ENCODE measurements at places on chromosomes 3 and 15.

DNA sequence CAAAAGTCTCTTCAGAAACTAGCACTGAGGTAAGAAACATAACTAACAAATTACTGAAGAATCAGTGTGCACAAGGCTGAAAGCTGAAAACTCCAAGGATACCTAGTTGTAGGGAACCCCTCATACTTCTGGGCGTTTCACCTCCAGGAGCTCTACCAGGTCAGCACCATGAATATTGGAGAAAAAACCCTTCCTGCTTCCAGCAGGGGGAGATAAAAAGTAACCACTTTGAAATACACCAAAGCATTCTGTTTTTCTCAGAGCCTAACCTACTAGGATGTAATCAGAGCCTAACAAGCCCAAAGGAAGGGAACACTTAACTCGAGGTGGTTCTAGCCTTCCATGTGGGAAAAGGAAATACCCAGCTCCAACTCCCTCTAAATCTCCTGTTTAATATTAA, 175.8 kb upstream of the MME start:
- DNase-seq = peak; percentile 19

DNA sequence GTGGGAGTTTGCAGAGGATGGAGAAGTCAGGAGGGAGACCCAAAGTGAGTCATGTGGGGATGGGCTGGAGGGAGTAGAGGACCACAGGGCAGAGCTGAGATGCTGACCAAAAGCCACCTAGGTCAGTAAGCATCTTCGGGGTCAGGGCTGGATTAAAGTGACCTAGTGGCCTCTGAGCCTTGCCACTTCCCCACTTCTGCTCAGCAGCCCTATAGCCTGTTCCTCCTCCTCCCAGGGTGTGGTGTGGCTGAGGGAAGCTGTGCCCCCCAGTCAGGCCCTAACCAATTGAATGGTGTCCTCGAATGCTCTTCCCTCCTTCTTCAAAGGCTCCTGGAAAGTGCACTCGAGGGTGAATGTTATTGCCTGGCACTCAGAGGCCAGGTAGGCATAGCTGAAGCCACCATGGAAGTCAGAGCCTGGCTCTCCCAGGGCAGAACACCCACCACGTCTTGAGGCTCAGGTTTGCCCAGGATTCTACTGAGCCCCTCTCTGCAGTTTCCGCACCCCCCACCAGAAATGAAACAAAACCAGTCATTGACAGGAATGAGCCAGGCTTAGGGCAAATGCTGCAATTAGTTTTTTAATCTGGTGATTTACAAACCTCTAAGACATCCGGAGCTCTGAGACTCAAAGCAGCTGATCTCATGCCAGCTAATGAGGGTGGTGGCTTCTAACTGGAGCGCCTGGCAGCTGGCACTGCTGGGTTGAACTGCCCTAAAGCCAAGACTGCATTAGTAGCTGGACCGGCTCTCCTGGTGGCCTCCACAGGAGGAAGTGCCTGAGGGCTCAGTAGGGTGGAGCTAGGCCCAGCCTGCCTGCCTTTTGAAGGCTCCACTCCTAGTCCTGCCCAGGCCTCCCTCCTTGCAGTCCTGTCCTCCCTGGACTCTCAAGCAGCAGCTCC, 26.0 kb upstream of the VIPR1 start:
- DNase-seq = peak; percentile 80

GRCh38 chr3:59818033-59818918, 768.5 kb upstream of the CFAP20DC start:
- peak; percentile 98 for DNase-seq

DNA sequence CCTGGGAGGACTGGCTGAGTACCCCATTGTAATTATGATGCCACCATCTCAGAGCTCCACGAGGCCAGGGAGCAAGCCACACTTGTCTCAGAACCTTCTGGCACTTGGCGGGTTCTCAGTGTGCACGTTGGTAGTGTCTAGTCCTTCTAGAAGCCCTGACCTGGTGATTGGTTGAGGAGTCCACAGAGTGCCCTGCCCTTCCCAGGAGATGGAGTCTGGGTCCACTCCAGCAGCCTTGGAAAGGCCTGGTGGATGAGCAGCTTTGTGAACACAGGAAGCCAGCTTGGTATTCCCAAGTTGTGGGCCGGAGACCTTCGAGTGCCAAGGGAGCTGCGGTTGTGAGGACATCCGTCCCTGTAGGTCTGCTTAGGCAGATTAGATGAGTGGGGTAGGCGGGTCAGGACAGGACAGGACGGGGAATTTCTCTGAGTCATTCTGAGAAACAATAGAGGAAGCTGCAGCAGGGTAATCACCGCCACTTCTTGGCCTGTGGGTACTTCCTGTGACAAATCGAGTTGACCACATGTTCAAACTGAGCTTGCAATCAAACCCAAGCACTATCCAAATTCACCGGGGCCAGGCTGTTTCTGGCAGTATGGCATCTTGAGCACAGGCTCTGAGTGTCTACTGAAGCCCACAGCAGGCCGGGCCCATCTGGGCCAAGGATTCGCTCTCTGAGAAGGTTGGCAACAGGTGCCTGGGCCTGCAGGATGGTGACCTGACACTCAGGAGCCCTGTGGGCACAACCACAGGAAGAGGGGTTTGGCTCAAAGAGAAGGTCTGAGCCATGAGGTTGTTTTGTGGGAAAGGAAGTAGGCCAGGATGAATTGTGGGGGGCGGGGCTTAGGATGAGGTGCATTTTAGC, 71.5 kb upstream of the PLXNA1 start:
- peak; percentile 100 for DNase-seq

- DNase-seq = no peak
These were observed 64.8 kb upstream of the BCL6 start for GRCh38 chr3:187810021-187810446.

- no peak for DNase-seq
These were observed 20.8 kb upstream of the TNIK start for GRCh38 chr3:171481011-171481410.

Data from M059J (cell line).